ENCODE measurements at places on chromosomes 7 and 10.

DNA sequence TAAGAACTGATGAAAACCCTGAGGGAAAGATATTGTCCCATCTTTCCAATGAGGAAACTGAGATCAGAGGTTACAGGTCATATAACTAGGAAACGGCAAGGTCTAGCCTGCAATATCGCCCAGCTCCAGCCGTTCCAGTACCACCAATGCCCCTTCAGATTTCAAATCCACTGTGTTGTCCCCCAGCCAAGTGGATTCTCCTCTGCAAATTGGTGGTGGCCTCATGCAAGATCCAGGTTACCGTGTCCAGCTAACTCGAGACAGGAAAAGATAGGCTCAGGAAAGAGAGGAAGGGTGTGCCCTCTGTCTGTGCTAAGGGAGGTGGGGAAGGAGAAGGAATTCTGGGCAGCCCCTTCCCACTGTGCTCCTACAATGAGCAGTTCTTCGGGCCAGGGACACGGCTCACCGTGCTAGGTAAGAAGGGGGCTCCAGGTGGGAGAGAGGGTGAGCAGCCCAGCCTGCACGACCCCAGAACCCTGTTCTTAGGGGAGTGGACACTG, 25.3 kb downstream of the PRSS2 start:
- no peak for DNase-seq

DNA sequence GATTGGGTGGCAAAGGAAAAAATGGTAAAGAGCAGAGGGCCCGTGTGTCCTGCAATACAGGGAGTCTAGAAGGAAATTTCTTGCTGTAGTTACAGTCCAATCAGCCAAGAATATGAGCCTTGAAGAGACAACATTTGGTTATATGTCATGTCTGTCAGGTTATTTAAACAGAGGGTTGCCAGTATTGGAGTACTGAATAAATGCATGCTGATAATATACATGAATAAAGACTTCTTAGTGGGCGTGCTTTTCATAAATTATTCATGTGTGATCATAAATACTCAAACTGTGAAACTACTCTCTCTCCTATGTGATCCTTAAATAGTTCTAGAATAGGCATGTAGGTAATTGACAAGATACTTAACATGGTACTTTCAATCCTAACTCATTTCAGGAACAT, 249.0 kb downstream of the CRPPA start:
- no peak for DNase-seq

- DNase-seq = no peak
These were observed 128.0 kb downstream of the NRCAM start for GRCh38 chr7:108328174-108328651.

- DNase-seq = peak; percentile 22
These were observed 89.6 kb downstream of the CABCOCO1 start for GRCh38 chr10:61752111-61753011.

DNA sequence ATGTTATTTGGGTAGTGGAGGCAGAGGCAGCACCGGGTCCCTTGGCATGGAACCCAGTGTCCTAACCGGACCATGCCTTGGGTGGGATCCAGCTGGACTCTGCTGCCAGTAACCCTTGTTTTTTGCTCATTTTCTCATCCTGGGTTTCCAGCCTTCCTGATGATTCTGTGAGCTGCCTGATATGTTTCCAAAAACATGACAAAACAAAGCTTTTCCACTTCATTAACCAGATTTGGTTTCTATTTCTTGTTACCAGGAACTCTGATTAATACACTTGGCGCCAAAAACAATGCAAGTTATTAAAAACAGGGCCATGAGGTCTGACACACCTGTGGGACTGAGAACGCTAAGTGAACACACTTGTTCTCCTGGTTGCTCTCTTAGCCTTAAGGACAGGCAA, 32.8 kb upstream of the DLG5 start:
- no peak for DNase-seq

- no peak for DNase-seq
These were observed 55.2 kb downstream of the DIP2C start for GRCh38 chr10:634256-634655.

GRCh38 chr7:36280840-36281812, 108.5 kb upstream of the ANLN start:
- peak; percentile 94 for DNase-seq

DNA sequence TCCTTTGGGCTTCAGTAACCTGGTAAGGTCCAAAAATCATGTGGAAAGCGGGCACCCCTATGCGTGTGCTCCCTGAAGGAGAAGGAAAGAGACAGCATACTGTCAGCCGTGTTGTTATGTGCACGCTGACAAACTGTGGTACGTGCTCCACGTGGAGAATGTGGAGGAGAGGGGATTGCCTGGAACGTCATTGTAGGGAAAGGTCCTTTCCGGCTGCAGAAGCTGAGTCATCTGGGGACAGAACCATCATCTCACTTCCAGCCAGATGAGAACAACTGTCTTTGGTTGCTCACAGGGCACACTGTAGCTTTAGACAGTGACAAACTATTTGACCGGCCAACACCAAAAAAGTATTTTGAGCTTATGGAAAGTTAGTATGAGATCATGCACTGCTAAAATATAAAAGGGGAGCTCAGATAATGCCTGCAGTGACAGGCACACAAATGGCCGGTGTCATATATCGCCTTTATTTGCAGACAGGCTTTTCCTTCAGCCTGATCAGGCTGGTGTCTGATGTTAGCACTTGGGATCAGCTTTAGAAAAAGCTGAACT, 38.8 kb upstream of the GRB10 start:
- no peak for DNase-seq

DNA sequence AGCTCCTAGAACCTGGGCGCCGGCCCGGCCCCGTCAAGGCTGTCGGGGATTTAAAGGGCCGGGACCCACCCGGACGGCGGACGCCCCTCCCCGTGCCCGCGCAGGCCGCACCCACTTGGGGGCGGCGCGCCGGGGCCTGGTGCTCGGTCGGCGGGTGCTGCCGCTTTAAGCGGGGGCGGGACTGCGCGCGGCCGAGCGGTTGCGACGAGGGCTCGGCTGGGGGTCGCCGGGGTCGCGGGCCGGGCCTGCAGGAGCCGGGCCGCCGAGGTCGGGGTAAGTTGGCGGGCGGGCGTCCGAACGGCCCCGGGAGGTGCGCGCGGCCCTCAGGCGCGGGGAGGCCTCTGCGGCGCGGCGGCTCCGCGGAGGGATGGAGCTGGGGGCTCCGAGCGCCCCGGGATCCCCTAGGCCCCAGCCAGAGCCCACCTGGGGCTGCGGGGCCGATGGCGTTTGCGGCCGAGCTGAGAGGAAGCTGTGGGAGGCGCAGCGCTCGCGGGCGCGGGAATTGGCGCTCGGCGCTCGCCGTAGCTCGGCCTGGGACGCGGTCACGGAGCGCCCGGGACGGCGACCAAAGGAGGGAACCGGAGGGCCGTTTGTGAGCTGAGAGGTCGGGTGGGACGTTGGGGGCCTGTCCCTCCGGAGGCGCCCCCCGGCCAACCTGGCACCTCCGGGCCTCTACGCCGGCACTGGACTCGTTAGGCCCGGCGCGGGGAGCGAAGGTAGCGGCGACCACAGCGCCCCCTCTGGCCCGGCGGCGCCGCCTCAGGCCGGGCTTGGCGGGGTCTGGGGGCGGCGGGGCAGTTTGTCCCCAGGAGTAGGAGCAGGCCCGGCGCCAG, at the start of gene TRRAP:
Gene TRRAP (plus strand): TSS at position 168 of the 833 bp plus-strand sequence. CDS start 2,619 bp downstream, outside the sequence.
- DNase-seq = peak; percentile 27

GRCh38 chr7:93835702-93836101, 54.9 kb downstream of the TFPI2 start:
- DNase-seq = no peak

- no peak for DNase-seq
These were observed 235.4 kb downstream of the RPS24 start for GRCh38 chr10:78269060-78269459.

DNA sequence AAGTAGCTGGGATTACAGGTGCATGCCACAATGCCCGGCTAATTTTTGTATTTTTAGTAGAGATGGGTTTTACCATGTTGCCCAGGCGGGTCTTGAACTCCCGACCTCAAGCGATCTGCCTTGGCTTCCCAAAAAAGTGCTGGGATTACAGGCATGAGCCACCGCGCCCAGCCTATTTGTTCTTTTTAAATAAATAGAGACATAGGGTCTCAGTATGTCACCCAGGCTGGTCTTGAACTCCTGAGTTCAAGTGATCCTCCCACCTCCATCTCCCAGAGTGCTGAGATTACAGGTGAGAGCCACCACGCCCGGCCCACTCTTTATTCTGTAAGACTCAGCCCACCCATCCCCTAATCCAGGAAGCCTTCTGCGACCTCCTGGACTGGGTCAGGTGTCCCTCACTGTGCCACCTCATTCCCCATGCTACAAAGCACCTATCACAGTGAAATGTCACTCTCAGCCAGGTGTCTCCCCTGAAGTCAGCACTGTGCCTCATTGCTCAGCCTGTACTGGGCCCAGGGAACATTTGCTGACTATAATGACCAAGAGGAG, 2.8 kb downstream of the TMEM120A start:
- DNase-seq = no peak

GRCh38 chr10:92965314-92965713, 95.3 kb upstream of the CYP26C1 start:
- peak; percentile 32 for DNase-seq

DNA sequence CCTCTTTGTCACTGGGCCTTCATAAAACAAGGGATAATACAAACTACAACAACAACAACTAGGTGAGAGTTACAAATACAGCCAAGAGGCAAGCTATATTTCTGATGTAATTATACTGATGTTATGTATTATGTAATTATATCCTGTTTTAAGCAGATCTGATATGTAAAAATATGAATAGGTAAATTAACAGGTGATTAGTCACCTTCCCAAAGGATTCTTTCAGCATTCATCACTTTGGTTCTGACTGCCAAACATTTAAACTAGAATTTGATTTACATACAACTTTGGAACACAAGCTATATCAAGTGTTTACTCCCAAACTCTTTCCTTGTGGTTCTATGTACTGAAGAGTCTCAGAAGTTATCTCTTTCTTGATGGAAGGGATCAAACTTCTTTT, 53.7 kb downstream of the BEND7 start:
- no peak for DNase-seq

DNA sequence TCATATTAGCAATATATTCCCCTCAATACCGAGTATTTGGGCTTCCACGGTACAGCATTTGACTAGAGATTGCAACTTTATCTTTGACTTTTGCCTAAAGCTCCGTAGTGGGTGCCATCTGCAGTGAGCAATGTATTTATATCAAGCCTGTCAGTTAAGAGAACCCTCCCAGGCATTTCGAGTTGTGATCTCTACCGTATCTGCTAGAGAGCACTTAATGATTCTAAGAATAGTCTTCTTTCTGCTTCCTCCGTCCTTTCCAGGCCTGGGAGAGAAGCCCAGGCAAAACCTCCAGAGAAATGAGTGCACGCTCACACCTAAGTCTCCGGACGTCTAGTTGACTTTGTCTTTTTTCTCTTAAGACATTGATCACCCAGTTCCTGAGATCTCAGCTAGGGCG, 210.6 kb downstream of the KLF6 start:
- no peak for DNase-seq

DNA sequence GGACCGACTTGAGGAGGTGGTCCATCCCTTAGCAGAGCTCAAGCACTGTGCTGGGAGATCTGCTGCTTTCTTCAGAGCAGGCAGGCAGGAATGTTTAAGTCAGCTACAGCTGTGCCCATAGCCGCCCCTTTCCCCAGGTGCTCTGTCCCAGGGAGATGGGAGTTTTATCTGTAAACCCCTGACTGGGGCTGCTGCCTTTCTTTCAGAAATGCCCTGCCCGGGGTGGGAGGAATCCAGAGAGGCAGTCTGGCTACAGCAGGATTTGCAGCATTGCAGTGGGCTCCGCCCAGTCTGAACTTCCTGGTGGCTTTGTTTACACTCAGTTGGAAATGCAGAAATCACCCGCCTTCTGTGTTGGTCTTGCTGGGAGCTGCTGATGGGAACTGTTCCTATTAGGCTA, 51.2 kb upstream of the SEMA3A start:
- DNase-seq = no peak

- DNase-seq = no peak
These were observed 5.1 kb downstream of the DPY19L1 start for GRCh38 chr7:35032166-35032565.

GRCh38 chr10:44035474-44036197, 349.3 kb downstream of the CXCL12 start:
- no peak for DNase-seq

GRCh38 chr10:34941471-34942357, 126.6 kb upstream of the PARD3 start:
- no peak for DNase-seq

- DNase-seq = peak; percentile 29
These were observed 69.3 kb downstream of the ETV1 start for GRCh38 chr7:13920053-13920697.

- no peak for DNase-seq
These were observed 369.2 kb upstream of the GALNT17 start for GRCh38 chr7:70762696-70763095.

GRCh38 chr7:17600340-17600752, 301.9 kb downstream of the AHR start:
- no peak for DNase-seq

DNA sequence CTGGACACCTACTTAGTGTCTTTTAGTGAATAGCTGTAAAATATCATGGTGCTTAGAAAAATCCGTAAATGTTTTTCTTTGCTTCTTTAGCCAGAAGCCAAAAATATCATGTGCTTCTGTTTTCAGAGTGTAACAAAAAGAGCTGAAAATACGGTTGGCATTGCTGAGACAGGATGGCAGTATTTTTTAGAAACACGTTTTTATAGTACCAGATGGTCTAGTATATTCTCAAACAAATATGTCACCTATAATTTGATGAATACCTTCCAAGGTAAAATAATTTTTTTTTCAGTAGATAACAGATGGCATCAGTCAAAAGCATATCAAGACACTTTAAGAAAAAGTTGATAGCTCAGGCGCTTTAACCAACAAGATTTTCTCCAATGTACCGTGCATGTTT, 326.6 kb downstream of the PHF14 start:
- DNase-seq = no peak

DNA sequence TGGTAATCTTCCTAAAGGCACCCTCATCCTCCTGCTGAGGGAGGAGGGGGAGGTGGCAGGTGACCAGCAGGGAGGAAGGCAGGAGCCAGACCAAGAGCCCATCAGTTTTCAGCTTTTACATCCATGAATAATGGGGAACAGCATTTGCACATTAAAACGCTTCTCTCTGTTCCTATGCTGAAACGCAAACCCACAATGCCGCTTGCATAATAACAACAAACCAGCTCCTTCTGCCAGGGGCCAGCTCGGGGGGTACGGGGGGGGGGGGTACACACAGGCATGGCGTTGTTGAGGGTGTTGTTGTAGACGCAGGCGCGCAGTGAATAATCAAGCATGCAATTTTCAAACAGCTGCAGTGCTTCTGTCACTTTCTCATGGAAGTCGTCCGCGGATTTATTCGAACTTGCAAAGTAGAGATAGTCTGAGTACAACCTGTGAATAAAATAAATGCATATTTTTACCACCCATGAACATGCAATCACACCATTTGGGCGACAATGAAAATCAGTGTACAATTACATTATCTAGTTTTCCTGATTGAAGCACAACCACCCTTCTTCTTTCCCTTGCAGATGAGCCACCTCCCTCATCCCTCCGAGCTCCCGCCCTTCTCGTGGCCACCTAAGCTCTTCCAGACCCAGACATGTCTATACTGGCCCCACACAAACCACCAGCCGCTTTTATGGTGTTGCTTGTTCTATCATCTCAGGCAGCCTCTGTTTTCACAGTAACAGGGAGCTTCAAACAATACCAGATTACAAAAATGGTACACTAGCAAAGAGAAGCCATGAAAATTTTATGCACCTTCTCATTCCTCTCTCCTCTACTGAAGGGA, 72.2 kb downstream of the CHST15 start:
- DNase-seq = peak; percentile 29

- DNase-seq = peak; percentile 29
These were observed 13.9 kb downstream of the OSBPL3 start for GRCh38 chr7:24965831-24966708.

GRCh38 chr10:51760864-51761640, 61.7 kb upstream of the CSTF2T start:
- no peak for DNase-seq

Data from pons (tissue), 1 donor.